H1 (cell line): ENCODE measurements at places on chromosomes 3 and 15. TPM values are rescaled to one million over a fixed set of nuclear protein-coding genes. Genes with fewer than 3 reads are reported as not detected.

The DLL4 gene
- polyA plus RNA-seq = 0.22 and 0.23 TPM in 2 replicates

The LDHAL6B gene
- not detected in 2 replicates for polyA plus RNA-seq

The TEX55 gene
- polyA plus RNA-seq = not detected in 2 replicates

The ACP3 gene
- polyA plus RNA-seq = 0.67 and 1.4 TPM in 2 replicates

The MITF gene
- 0.46 and 0.53 TPM in 2 replicates for polyA plus RNA-seq
